Pancreas (tissue), 10 donors: ENCODE measurements at places on chromosomes 12 and 14. TPM values are rescaled to one million over a fixed set of nuclear protein-coding genes. Genes with fewer than 3 reads are reported as not detected.

GRCh38 chr14:44662250-44662891 is 155.3 kb upstream of the FSCB start:
- H3K36me3 ChIP-seq: no peaks in the 10 kb centered on the region
- H3K27me3 ChIP-seq: no peaks in the 10 kb centered on the region
- H3K27ac ChIP-seq: no peak overlapping the region
- H3K4me1 ChIP-seq: peaks cover 2% of the 10 kb centered on the region
- DNase-seq: no peak
- H3K4me3 ChIP-seq: no peak overlapping the region

GRCh38 chr14:59245809-59246295 is 57.4 kb downstream of the DAAM1 start:
- H3K27me3 ChIP-seq: no peaks in the 10 kb centered on the region
- peaks cover 4% of the 10 kb centered on the region for H3K4me1 ChIP-seq
- no peak overlapping the region for H3K27ac ChIP-seq
- H3K4me3 ChIP-seq: no peak overlapping the region
- H3K36me3 ChIP-seq: no peaks in the 10 kb centered on the region
- DNase-seq: no peak

GRCh38 chr14:61630399-61631044 is 64.8 kb upstream of the HIF1A start:
- no peak overlapping the region for H3K27ac ChIP-seq
- no peak for DNase-seq
- H3K27me3 ChIP-seq: no peaks in the 10 kb centered on the region
- H3K4me3 ChIP-seq: no peak overlapping the region
- no peaks in the 10 kb centered on the region for H3K36me3 ChIP-seq

- DNase-seq: peak; percentile 33
- no peaks in the 10 kb centered on the region for H3K27me3 ChIP-seq
- no peaks in the 10 kb centered on the region for H3K36me3 ChIP-seq
- H3K4me1 ChIP-seq: no peaks in the 10 kb centered on the region
- no peak overlapping the region for H3K27ac ChIP-seq
- H3K4me3 ChIP-seq: no peak overlapping the region
These were observed 59.5 kb downstream of the SCARB1 start for GRCh38 chr12:124804011-124804621.

DNA sequence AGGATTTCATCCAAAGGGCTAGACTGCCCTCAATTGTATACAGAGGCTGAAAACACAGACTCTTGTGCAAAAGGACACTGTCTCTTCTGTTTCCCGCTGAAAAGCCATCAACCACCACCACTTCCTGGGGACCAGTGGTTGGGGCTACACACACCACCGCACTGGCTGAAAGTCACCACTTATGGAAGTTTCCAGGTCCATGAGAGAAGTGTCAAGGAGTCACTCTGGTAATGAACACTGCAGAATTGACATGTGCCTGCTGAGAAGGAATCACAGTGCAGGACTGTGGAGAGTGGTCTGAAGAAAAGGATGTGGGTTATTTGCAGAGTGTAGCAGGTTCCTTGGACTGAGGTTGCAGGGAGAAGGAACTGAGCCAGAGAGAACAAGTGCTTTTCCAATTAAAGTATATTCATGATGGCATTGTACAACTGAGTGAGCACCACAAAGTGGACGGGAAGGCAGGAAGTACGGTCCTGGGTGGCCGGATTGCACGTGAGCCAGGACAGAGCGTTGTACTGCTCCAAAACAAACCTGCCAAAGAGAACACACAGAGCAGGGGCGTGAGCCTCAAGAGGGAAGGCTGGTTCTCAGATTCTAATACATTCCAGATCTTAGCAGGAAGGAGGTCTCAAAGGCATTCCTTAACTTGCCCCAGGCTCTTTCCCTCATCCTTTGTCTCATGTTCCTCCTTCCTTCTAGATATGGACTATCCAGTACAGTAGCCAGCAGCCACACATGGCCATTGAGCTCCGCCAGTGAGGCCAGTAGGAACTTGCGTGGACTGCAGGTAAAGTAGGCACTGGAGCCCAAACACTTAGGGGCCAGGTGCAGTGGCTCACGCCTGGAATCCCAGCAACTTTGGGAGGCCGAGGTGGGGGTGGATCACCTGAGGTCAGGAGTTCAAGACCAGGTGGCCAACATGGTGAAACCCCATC is 316.4 kb downstream of the MED13L start:
- no peak overlapping the region for H3K4me3 ChIP-seq
- DNase-seq: no peak
- no peak overlapping the region for H3K27ac ChIP-seq
- peaks cover 62% of the 10 kb centered on the region for H3K36me3 ChIP-seq
- H3K4me1 ChIP-seq: no peaks in the 10 kb centered on the region
- H3K27me3 ChIP-seq: no peaks in the 10 kb centered on the region

DNA sequence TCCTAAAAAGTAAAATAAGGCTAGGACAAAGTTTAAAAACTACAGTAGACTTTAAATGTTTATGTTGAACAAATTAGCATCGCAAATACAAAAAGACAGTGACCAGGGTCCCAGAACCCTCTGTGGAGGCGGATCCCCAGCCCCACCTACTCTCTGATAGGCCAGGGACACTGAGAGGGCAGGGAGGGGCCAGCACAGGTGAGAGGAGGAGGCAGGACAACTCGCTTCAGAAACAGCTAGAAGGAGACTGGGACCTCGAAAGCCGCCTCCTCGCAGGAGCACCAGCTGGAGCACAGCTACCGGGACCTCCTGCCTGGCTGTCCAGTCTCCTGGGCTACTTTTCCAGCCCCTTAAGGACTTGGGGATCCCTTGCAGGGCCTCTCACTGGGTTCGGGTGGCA is 992 bp downstream of the DNAH10 start:
- H3K4me3 ChIP-seq: no peak overlapping the region
- no peaks in the 10 kb centered on the region for H3K27me3 ChIP-seq
- H3K27ac ChIP-seq: no peak overlapping the region
- no peaks in the 10 kb centered on the region for H3K36me3 ChIP-seq

- H3K4me1 ChIP-seq: peaks cover 5% of the 10 kb centered on the region
- H3K4me3 ChIP-seq: no peak overlapping the region
- H3K27me3 ChIP-seq: no peaks in the 10 kb centered on the region
- no peak for DNase-seq
- peaks cover 4% of the 10 kb centered on the region for H3K36me3 ChIP-seq
These were observed 29.8 kb downstream of the YY1 start for GRCh38 chr14:100268591-100269207.

- no peaks in the 10 kb centered on the region for H3K4me1 ChIP-seq
- H3K27me3 ChIP-seq: no peaks in the 10 kb centered on the region
- no peak for DNase-seq
- H3K36me3 ChIP-seq: no peaks in the 10 kb centered on the region
These were observed 2.3 kb upstream of the LHX5 start for GRCh38 chr12:113473942-113474341.

- H3K27me3 ChIP-seq: no peaks in the 10 kb centered on the region
- DNase-seq: peak; percentile 77
- peak overlapping the region; percentile 72 for H3K4me3 ChIP-seq
- no peaks in the 10 kb centered on the region for H3K4me1 ChIP-seq
- H3K36me3 ChIP-seq: no peaks in the 10 kb centered on the region
- peak overlapping the region; percentile 69 for H3K27ac ChIP-seq
These were observed 630 bp downstream of the ALDH1L2 start for GRCh38 chr12:105083551-105084105.

- no peak overlapping the region for H3K27ac ChIP-seq
- H3K27me3 ChIP-seq: no peaks in the 10 kb centered on the region
- DNase-seq: no peak
- H3K36me3 ChIP-seq: no peaks in the 10 kb centered on the region
These were observed 63.5 kb downstream of the ST8SIA1 start for GRCh38 chr12:22271023-22271422.

- no peak overlapping the region for H3K4me3 ChIP-seq
- H3K27ac ChIP-seq: no peak overlapping the region
- DNase-seq: peak; percentile 84
- H3K27me3 ChIP-seq: no peaks in the 10 kb centered on the region
These were observed 7.7 kb downstream of the FAM222A start for GRCh38 chr12:109721276-109721675.

DNA sequence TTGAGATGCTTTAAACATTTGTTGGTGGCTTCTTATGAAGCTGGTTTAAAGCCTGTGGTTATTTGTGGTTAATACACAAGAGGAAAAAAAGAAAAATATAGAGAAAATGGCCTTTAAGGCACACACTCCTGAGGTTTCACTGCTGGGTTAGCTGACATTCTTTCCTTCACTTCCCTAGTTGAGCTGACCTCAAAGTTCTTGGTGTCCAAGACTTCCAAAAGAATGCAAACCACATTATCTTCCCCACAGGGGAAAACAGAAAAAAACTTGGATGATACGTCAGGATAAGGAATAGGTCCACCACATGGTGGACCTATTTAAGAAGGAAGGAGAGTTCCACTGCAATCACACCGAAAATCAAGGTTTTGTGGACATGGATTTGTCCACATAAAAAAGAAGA is 94.3 kb downstream of the SLC25A21 start:
- H3K27me3 ChIP-seq: no peaks in the 10 kb centered on the region
- H3K27ac ChIP-seq: no peak overlapping the region
- no peak for DNase-seq
- no peak overlapping the region for H3K4me3 ChIP-seq
- no peaks in the 10 kb centered on the region for H3K4me1 ChIP-seq

Gene FGF23
- total RNA-seq: not detected

Gene SLC41A2
- 26.2 TPM for total RNA-seq

Gene CERS5
- total RNA-seq: 22.8 TPM
